ENCODE measurements at places on chromosomes 7 and 10.

DNA sequence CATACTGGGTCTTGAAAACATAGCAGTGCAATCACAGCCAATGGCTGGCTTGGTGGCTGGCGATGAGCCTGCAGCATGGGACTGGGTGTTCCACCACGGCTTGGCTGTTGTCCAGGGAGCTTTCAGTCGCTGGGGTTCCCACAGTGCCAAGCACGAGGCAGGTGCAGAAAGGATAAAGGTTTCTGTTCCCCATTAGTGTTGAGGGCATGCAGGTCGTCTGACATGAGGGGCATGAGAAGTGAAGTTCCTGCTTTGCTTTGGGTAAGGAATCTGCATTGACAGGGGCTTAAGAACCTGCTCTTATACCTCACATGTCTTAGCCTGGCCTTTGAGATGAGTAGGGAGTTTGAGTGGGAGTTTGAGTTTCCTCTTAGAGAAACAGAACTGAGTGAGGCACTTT, 9.0 kb upstream of the CFTR start:
- DNase-seq = no peak

- DNase-seq = no peak
Observed at GRCh38 chr10:111246136-111246535, 169.3 kb downstream of the ADRA2A start.

DNA sequence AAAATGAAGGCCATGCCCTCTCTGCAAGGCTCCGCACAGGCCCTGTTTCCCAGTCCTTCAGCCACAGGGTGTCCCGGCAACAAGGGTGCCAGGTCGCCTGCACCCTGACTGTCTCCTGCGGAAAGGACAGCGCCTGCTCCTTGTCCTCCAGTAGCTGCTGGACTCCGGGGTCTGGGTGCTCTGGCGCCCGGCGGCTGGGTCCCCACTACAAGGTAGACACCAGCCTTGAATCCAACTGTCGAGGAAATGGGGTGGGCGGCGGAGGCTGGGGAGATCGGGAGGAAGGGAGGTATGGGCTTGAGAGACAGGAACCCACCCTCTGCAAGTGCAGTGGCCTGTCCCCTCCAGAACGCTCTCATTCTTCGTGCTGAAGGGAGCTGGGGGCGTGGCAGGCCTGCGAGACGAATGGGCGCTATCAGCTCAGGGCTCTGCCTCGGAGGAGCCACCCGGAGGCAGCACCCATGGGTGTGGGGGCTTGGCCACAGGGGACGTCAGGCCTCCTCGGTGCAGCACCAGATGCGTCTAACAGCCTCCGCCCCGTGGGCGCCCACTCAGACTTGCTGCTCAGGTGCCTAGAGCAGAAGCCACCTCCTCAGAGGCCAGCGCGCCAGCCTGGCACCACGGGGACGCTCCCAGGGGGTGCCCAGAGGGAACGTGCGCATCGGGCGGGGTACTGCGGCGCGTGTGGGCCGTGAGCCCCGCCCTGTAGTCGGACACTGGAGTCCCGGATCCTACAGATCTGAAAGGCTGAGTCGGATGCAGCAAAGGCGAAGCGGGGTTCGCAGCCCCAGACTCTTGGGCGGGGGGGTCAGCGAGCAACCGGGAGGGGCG, 15.6 kb downstream of the ADAM8 start:
- DNase-seq = peak; percentile 47

DNA sequence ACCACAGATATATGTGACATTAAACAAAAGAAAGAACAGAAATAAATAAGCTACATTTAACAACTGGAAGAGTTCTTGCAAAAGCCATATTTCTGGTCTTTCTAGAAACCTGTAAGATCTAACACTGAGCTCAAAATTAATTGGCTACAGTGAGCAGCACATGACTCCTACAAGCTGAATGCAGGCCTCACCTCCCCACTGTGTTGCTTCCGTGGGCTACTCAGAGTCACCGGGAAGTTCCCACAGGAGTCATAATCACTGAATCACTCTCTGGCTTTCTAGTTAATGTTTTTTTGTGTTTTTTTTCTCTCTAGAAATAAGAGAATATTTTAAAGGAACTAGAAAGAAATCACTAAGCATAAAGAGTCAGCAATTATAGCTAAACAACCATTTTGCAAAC, 10.2 kb upstream of the MRPS24 start:
- DNase-seq = no peak

DNA sequence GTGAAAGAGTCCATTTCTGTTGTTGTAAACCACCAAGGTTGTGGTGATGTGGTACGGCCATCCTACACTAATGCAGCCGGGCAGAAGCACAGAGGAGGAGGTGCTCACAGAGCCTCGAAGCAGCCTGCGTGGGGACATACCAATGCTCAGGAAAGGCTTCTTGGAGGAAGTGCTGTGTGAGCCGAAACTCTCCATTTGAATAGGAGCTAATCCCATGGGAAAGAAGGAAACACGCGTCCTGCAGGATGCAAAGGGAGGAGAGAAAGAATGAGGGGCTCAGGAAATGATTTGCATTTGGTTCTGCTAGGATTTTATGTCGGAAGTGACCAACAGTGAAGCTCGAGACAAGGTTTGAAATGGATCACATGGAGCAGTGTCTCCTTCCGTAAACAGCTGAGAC, 477.9 kb upstream of the ANKRD30A start:
- no peak for DNase-seq

DNA sequence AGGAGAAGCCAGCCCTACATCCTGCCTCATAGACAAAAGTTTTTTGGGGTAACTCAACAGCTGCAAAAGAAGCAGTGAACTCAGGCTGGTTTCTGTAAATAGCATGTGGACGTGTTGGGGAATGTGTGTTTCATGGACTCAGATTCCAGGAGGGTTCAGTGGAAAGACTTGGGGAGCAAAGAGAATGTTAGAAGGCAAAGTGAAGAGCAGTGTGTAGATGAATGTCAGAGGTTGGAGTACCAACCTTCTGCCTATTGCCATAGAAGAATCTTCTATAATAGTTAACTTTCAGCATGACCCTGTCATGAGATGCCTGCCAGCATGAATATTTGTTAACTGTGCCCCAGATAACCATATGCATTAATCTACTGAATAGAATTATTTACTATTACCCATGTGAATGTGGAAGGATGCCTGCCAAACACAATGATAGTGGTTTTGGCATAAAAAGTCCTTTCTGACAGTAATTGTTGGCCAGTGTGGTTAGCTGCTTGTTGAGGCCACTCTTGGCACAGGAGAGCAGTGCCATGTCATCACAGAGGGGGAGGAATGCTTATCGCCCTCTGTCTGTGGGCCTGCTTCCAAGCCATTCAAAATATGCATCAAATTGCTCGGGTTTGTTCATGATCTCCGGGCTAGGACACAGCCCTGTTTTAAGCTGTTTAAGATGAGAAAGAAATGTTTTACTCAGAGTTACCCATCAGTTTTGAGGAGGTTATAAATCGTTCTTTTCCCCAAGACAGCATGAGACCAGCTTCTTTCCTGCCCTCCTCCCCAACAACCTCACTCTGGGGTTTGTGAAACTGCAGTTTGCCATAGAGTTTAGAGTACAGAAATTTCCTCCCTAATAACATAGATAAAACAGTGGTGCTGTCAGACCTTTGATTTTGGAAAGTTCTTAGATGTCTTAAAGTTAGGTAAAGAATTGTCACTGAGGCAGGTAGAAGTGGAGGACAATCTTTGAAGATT, 165.3 kb downstream of the WNT2 start:
- peak; percentile 79 for DNase-seq

DNA sequence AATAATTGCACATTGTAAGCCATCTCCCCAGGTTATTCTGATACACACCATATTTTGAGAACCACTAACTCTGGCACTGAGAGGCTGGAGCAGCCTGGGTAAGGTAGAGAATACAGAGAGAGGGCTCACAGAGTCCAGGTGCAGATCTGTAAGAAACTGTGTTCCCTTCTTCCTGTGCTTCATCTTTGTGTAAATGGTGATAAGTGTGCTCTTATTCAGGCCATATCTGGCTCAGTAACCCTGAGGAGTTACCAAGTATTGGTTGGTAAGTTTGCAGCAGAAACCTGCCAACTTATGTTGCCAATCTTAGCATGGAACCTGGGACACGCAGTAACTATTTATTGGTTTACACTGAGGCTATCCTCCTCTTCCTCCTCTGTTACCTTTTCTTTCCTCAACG, 16.2 kb upstream of the ICA1 start:
- no peak for DNase-seq

GRCh38 chr10:26556748-26557640, 118.9 kb downstream of the APBB1IP start:
- DNase-seq = no peak

- DNase-seq = no peak
Observed at GRCh38 chr7:87060288-87060537, 759 bp upstream of the ELAPOR2 start.
